Hematopoietic multipotent progenitor cell treated with erythropoietin and hydrocortisone succinate and interleukin-3 and kit ligand, for 15 days (in vitro differentiated cells): ENCODE measurements at places on chromosomes 1 and 21.

- no peak for DNase-seq
These were observed 16.3 kb downstream of the CAPN8 start for GRCh38 chr1:223649222-223649621.

- DNase-seq, result no peak
These were observed 26.1 kb downstream of the METTL13 start for GRCh38 chr1:171807556-171807955.

GRCh38 chr1:92956254-92957029, 4.8 kb downstream of the DIPK1A start:
- DNase-seq, result no peak

- no peak for DNase-seq
These were observed 219.7 kb upstream of the VAMP3 start for GRCh38 chr1:7551442-7551841.

- DNase-seq, result no peak
These were observed 45.1 kb downstream of the RGSL1 start for GRCh38 chr1:182495002-182495401.

GRCh38 chr1:93702111-93702827, 20.6 kb upstream of the BCAR3 start:
- DNase-seq, result no peak

DNA sequence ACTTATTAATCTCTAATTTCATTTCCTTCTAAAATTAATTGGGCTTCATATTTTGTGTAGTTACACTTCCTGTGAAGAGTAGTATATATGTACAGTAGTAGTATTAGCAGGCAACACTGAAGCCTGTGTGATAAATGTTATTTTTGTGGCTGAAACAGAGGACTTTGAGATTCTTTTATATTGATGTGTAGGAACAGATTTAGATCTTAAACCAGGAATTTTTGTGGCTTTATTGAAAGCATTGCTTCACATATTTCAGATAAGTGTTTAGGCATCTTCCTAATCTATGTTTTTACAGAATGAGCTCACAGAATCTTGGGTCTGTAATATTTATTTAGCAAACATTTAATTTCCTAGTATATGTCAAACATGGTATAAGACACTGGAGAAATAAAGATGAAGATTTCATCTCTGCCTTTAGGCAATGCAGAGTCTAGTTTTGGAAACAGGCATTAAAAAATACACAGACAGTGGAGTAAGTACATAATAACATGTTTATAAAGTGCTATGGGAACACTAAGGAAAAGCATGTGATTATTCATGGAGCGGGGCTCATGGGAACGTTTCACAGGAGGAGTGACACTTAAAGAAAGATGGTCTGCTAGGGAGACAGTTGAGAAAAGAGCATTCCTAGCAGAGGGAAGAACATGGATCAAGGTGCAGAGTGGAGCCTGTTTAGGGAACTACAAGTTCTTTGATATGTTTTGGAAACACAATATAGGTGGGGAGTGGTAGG, 52.7 kb downstream of the MIGA1 start:
- no peak for DNase-seq

GRCh38 chr21:29851611-29852010, 88.2 kb downstream of the GRIK1 start:
- no peak for DNase-seq

DNA sequence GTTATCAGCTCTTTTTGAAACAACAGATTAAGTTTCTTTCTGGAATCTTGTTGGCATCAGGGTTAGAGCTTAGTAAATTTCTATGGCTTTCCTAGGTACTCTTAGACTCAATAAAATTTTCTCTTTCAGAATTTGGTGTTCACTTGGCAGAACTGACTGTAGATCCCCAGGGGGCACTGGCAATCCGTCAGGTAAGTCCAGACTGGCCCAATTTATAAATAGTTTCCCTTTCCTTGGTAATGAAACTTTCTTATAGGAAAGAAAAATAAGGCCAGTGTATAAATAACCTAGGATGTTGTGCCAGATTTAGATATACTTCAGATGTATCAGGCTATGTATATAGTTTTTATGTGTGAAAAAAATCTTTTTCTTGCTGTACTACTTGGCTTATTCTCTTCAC, 18.2 kb downstream of the IPO9 start:
- DNase-seq, result no peak
